Memory B cell (primary cell): ENCODE measurements at places on chromosomes 3 and 15.

DNA sequence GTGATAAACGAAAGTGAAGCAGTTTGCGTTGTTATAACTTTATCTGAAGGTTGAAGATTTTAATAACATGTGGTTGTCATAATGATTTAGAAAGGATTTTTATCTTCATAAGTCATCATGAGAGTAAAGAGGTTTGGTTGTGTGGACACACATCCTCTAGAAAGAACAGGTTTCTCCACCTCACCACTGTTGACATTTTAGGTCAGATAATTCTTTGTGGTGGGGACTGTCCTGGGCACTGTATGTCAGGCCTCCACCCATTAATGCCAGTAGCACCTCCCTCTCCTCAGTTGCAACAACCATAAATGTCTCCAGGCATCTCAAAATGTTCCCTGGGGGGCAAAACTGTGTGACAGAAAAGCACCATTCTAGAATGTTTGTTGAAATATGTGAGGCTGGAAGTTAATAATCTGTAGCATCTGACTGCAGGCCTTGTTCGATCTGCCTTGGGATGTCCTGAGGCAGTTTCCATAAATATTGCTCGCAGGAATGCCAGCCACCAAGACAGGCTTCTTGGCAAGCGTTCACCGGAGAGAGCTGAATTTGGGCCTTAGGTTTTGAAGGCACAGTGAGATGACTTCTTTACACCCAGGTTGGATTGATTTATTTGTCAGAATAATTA lies 100.1 kb downstream of the ADAMTSL3 start:
- H3K4me1 ChIP-seq: no peaks in the 10 kb centered on the region
- H3K4me3 ChIP-seq: no peak overlapping the region
- H3K27ac ChIP-seq: no peak overlapping the region
- DNase-seq: no peak
- H3K27me3 ChIP-seq: no peaks in the 10 kb centered on the region

- no peaks in the 10 kb centered on the region for H3K4me1 ChIP-seq
- no peak for DNase-seq
- no peak overlapping the region for H3K4me3 ChIP-seq
- no peaks in the 10 kb centered on the region for H3K27me3 ChIP-seq
- no peaks in the 10 kb centered on the region for H3K36me3 ChIP-seq
- no peak overlapping the region for H3K27ac ChIP-seq
These were observed 189.5 kb downstream of the SHOX2 start for GRCh38 chr3:157916672-157917071.

DNA sequence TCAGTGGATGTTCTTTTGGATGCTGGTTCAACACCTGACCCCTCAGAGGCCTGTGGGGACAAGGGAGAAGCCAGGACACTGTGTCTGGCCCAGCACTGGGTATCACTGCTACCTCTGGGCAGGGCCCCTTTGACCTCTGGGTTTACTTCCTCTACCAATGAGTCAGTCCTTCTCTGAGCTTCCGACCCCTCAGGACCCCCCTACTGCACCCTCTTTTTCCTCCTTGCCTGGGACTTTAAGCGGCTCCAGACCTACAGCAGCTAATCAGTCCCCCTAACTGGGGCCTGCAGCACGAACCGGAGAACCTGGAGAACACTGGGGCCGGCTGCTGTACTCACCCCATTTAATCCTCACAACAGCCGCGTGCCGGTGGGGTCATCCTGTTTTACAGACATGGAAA lies 3.8 kb downstream of the CHST14 start:
- H3K4me3 ChIP-seq: no peak overlapping the region
- no peak overlapping the region for H3K27ac ChIP-seq
- H3K4me1 ChIP-seq: peaks cover 9% of the 10 kb centered on the region
- peaks cover 4% of the 10 kb centered on the region for H3K27me3 ChIP-seq
- no peak for DNase-seq

GRCh38 chr3:106083207-106083606 lies 214.4 kb upstream of the CBLB start:
- H3K36me3 ChIP-seq: peaks cover 5% of the 10 kb centered on the region
- no peaks in the 10 kb centered on the region for H3K27me3 ChIP-seq
- peaks cover 7% of the 10 kb centered on the region for H3K4me1 ChIP-seq
- no peak overlapping the region for H3K4me3 ChIP-seq
- H3K27ac ChIP-seq: peak overlapping the region; percentile 83
- no peak for DNase-seq

- DNase-seq: no peak
- peaks cover 5% of the 10 kb centered on the region for H3K27me3 ChIP-seq
- peaks cover 4% of the 10 kb centered on the region for H3K4me1 ChIP-seq
- no peak overlapping the region for H3K27ac ChIP-seq
- H3K4me3 ChIP-seq: no peak overlapping the region
These were observed 127.5 kb upstream of the CD96 start for GRCh38 chr3:111414531-111414930.

DNA sequence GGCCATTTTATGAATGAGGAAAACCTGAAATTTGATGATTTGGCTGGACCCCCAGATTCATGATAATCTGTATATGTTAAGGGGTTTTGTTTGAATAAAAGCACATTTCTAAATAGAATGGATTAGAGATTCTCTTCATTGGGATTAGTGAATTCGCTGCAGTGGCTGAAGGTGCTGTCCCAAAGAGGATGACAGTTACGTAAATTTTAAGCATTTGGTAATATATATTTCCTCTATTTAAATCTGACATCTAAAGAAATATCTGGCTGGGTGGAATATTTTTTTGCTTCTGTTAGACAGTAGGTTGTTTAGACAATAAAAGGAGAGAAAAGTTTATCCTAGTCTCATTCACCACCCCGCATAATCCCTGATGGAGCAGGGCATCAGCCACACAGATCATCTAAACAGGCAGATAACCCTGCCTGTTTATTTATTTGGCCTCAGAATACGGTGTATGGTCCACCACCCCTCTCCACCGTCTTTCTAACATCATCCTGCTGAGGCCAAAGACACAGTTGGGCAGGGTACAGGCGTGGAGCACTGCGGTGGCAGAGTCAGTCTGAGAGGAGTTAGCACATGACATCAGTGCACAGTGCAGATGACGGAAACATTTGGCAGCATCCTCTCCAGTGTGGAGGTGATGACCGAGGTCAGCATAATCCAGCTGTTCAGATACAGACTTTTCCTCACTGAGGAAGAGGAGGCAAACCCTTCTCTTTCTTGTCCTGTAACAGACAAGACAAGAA lies 20.4 kb upstream of the NFKBIZ start:
- H3K27me3 ChIP-seq: no peaks in the 10 kb centered on the region
- peaks cover 5% of the 10 kb centered on the region for H3K36me3 ChIP-seq
- peak; percentile 18 for DNase-seq
- H3K4me3 ChIP-seq: peak overlapping the region; percentile 87
